Neural crest cell (in vitro differentiated cells): ENCODE measurements at places on chromosomes 5 and 9. TPM values are rescaled to one million over a fixed set of nuclear protein-coding genes. Genes with fewer than 3 reads are reported as not detected.

Gene ANGPTL2
- 17.9 and 19.2 TPM in 2 replicates for total RNA-seq

Gene SARDH
- total RNA-seq: 4.5 and 4.6 TPM in 2 replicates

Gene CDC25C
- 22.5 and 22.7 TPM in 2 replicates for total RNA-seq

Gene GAS1
- total RNA-seq: 23.3 and 24.6 TPM in 2 replicates

- no peaks in the 10 kb centered on the region for H3K36me3 ChIP-seq
- no peak overlapping the region for H3K4me3 ChIP-seq
- H3K27me3 ChIP-seq: no peaks in the 10 kb centered on the region
- peaks cover 26% of the 10 kb centered on the region for H3K4me1 ChIP-seq
- peak overlapping the region; percentile 69 for H3K27ac ChIP-seq
Observed at GRCh38 chr5:154369682-154370081, 76.1 kb upstream of the SAP30L start.

- H3K4me3 ChIP-seq: no peak overlapping the region
- H3K27me3 ChIP-seq: peaks cover 7% of the 10 kb centered on the region
- H3K4me1 ChIP-seq: no peaks in the 10 kb centered on the region
- no peaks in the 10 kb centered on the region for H3K36me3 ChIP-seq
- no peak for DNase-seq
Observed at GRCh38 chr5:151643388-151643787, 43.3 kb downstream of the SPARC start.

DNA sequence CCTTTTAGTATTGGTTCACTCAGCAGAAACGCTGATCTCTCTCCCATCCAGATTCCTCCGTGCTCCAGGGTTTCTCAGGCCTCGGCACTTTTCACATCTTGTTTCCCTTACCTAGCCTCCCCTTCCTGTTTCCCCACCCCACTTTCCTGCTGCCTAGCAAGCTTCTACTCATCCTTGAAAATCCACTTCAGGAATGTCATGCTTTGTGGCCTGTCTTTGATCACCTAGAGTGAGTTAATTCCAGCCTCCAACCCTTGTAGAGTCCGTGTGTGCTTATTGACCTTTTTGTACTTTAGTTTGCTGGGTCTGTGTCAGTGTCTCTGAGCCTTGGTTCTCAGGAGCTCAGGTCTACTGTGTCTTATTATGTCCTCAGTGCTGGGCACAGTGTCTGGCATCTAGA lies 116.6 kb downstream of the AOPEP start:
- H3K36me3 ChIP-seq: peaks cover 18% of the 10 kb centered on the region
- no peaks in the 10 kb centered on the region for H3K27me3 ChIP-seq
- H3K27ac ChIP-seq: no peak overlapping the region
- DNase-seq: no peak

- no peaks in the 10 kb centered on the region for H3K36me3 ChIP-seq
- H3K4me3 ChIP-seq: no peak overlapping the region
- DNase-seq: no peak
- no peaks in the 10 kb centered on the region for H3K4me1 ChIP-seq
Observed at GRCh38 chr9:108188976-108189375, 666.8 kb downstream of the ACTL7B start.

- DNase-seq: no peak
- no peaks in the 10 kb centered on the region for H3K27me3 ChIP-seq
- peak overlapping the region; percentile 54 for H3K27ac ChIP-seq
- no peak overlapping the region for H3K4me3 ChIP-seq
Observed at GRCh38 chr5:112684121-112684520, 53.6 kb upstream of the APC start.

- peaks cover 3% of the 10 kb centered on the region for H3K27me3 ChIP-seq
- no peak for DNase-seq
- H3K27ac ChIP-seq: no peak overlapping the region
- no peak overlapping the region for H3K4me3 ChIP-seq
- peaks cover 2% of the 10 kb centered on the region for H3K36me3 ChIP-seq
Observed at GRCh38 chr9:31119890-31120454, 1264.5 kb upstream of the ACO1 start.
